Activated naive CD4-positive, alpha-beta T cell treated with anti-CD3 and anti-CD28 coated beads, Interleukin-2, amount 50 U/mL, for 16 hours (primary cell): ENCODE measurements at places on chromosomes 13 and 19.

- DNase-seq, result no peak
These were observed 3.0 kb downstream of the ATP1A3 start for GRCh38 chr19:41991025-41991424.

- DNase-seq, result no peak
These were observed 133.2 kb upstream of the SLITRK5 start for GRCh38 chr13:87537951-87538350.

DNA sequence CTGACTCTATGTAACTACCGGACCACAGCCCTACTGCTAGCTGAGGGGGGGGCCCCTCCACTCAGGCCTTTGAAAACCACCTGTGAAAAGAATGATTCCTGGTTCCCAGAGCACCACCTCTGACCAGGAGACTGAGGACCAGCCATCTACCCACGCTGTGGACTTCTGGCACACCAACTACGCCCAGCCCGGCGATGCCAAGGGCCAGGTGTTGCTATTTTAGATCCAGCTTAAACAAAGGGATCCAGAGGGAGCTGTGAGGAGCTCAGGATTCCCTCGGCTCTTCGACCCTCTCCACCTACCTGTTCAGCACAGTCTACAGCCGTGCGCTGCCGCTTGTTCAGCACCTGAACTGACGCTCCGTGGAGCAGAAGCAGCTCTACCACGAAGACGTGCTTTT lies 23.0 kb downstream of the PDCD5 start:
- DNase-seq, result no peak

- no peak for DNase-seq
These were observed 74.3 kb upstream of the ATP12A start for GRCh38 chr13:24605923-24606372.

DNA sequence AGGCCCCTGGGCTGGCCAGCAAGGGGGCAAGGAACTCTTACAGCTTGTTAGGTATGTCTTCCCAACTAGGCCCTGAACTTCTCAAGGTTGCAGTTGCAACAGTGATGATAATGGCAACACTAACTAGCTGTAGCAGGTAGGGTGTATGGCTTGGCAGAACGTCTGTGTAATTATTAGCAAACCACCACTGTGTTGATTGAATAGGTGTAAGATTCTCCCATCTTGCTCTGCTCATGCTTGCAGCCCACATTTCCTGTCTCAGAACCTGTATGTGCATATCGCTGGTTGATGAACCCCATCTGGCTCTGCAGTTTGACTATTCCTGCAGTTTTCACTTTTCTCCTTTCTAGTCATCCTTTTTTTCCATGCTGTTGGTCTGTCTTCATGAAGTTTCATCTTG lies 178.8 kb downstream of the KATNAL1 start:
- no peak for DNase-seq

DNA sequence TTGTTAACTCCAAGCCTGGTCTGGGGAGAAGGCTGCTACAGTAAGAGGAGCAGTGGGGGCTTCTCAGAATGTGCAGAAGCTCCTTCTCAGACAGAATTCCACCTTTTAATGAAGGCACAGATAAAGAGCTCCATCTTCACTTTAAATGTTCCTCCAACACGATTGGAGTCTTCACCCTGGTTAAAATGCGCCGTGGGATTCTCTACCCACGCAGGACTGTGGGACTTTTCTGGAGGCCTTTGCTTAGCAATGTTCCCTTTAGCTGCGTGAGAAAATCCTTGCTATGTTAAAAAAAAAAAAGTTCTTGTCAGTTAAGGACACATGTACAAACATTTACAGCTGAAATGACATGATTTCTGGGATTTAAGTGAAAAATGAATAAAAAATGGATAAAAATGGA lies 546.3 kb downstream of the MYO16 start:
- DNase-seq, result no peak

DNA sequence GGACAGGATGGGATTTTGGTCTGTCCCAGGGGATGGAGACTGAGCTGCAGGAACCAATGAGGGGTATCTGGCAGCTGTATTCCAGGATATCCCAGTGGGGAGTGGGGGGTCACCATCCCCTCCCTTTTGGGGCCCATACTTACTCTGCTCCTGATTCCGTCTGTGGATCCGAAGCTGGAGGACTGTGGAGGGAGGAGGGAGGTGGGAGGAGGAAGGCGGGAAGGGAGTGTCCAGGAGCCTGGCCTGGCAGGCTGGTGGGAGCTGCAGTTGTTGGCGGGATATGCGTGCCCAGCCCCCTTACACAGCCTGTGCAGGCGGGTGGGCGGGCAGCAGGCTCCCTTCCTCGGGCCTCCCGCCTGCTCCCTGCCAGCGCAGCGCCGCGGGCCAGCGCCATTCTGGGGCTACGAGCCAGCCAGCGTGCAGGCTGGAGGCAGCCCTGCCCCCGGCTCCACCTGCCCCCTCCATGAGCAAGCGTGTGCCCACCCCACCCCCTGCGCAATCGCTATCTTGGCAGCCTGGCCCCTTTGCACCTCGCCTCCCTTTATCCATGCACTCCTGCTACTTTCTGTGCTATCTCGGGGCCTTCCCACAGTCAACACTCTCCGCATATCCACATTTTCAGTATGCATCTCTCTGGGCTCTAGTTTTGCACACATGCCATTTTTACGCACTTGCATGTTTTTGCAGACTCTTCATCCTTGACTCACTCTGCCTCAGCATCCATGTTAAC lies 2.8 kb downstream of the MAMSTR start:
- no peak for DNase-seq

DNA sequence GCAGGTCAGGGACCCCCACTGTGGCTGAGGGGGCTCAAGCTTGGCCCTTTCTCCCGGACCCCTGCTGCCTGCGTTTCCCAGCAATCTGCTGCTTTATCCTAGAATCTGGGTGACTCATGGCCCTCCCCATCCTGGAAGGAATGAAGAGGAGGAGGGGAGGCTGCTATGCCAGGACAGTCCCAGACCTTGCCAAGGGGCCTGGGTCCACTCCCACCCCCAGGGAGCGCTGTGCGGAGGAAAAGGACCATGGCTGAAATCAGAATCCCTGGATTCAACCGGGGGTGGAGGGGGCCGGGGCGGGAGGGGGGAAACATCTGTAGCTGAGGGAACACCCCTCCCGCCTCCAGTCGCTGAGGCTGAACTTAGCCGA lies 20.5 kb downstream of the ZNF114 start:
- no peak for DNase-seq

DNA sequence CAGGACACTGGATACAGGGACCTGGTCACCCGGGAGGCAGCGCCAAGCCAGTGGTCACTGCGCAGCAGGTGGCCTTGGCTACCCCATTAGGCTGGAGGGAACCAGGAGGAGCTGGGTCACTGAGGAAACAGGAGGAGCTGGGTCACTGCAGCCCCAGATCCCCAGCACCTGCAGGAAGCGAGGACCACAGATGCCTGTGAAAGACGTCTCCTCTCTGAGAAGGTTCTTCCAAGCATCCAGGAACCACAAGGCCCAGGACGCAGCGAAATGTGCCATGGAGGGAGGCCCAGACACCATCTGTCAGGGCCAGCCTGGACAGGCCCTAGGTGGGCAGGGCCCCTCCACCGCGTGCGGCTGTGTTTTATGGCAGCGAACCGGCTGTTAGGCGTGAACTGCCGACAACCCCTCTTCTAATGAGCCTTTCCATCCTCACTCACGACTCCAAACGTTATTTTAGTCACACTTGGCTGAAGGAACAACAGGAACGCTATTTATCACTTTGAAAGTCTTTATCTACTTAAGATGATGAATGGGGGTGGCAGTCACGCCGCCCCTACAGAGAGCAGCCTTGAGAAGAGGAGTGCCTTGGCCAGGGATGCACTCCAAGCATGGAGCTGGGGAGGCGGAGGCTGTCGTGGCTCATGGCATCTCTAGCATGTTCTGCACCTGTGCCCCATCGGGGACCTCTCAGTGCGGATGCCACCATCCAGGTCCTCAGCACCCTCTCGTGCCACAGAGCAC lies 53.3 kb downstream of the CEBPG start:
- no peak for DNase-seq

DNA sequence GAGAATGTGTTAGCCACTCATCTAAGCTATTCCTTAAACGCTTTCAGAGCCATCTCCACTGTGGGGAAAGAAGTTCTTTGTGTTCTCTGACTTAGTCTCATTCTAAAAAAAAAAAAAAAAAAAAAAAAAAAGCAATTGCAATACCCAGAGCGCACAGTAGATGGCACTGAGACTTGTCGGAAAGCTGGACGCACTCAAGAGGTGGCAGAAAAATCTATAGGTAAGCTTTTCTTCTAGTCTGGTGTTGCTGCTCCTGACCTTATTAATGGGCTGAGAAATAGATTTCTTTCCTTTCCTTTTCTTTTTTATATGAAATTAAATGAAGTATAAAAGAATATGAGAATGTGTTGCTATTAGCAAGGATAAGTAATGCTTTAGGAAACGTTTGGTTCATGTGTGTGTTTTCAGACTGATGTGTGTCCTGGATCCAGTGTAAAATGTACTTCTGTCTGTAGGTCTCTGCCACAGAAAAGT lies 4.7 kb upstream of the GJB2 start:
- no peak for DNase-seq

DNA sequence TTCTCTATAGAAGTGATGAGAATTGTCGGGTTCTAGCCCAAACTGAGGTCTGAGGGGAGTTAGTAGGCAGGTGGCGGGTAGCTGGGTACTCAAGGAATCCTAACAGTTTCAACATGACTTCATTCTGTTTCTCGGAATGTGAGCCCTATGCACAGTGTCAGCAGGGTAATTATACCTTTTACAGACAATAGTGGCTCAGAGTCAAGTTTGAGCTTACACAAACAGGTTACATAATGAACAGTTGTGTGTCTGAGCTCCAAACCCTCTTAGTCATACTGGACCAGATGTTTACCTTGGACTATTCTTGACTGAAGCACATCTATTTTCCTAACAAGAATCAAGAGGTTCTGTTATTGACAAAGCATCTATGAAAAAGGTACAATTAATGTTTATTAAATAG lies 1066.7 kb upstream of the PCDH20 start:
- no peak for DNase-seq

GRCh38 chr19:35693835-35694599 lies 10.3 kb upstream of the ZBTB32 start:
- DNase-seq, result peak; percentile 89

- no peak for DNase-seq
These were observed 1.7 kb downstream of the COL4A2 start for GRCh38 chr13:110308656-110309359.

DNA sequence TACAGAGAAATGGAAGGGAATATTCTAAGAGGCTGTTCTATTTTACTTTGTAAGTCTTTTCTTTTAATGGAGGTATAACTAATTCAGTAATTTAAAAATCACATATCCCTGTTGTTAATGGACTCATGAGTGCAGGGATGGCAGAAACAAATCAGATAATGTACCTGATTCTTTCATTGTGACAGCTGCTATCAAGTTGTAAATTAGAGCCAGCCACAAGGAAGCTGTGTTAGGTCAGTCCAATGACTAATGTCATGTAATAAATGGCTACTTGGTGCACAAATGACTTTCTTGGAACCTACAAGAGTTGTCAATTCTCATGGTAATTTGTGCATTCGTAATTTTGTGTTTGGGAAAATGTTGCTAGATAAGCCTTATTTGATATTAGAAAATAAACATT lies 446.4 kb downstream of the DCT start:
- no peak for DNase-seq

GRCh38 chr19:2507109-2507508 lies 31.2 kb downstream of the GADD45B start:
- no peak for DNase-seq

DNA sequence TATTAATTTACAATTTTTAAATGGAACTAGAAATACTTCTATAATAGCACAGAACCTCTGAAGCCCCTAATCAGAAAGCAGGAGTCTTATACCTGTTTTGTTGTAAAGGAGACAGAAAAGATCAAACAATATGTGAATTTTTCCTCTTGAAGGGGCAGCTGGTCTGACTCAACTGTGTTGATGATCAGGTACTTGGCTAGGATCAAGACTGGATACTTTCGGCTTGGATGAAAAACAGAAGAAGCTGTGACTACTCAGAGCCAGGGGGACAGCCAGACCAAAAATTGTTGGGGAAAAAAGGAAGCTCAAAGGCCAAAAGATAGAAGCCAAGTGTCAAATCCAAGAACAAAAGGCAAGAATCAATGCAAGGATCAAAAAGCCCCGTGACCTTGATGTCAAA lies 195.6 kb downstream of the KCTD12 start:
- no peak for DNase-seq

DNA sequence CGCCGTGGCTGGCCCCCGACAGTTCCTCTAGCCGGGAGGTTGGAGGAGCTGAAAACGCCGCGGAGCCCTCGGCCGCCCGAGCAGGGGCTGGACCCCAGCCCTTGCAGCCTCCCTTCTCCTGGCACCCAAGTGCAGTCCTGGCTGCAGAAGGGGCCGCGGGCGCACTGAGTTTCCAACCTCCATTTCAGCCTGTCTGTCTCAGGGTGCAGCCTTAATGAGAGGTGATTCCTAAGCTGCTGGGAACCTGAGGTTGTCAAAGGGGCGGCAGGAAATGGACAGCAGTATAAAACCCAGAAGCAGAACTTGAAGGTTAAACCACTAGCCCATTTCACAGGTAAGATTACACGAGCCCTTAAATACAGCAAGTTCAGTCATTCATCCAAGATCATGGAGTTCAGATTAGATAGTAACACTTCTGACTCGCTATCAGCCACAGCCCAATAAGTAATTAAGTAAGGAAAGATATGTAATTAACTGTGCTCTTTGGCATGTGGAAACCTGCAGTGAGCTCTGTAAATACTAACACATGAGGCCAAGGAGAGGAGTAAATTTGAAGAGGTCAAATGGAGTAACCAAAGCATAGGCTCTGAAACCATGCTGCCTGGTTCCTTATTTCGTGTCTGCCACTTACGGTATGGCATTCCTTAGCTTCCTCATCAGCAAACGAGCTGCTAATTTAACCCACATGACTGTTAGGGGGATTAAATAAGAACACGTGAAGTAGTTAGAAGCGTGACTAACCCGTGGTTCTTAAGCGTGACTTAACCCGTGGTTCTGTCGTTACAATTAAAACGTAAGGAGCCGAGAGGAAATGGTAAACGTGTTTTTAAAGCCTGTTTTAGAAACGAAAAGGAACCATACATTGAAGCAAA lies 686 bp downstream of the SETDB2 start:
- peak; percentile 19 for DNase-seq

GRCh38 chr13:37382146-37382545 lies 216.4 kb downstream of the POSTN start:
- no peak for DNase-seq

GRCh38 chr13:31875134-31875533 lies 135.8 kb downstream of the RXFP2 start:
- DNase-seq, result no peak

GRCh38 chr19:16019691-16020448 lies 56.4 kb upstream of the TPM4 start:
- DNase-seq, result no peak

DNA sequence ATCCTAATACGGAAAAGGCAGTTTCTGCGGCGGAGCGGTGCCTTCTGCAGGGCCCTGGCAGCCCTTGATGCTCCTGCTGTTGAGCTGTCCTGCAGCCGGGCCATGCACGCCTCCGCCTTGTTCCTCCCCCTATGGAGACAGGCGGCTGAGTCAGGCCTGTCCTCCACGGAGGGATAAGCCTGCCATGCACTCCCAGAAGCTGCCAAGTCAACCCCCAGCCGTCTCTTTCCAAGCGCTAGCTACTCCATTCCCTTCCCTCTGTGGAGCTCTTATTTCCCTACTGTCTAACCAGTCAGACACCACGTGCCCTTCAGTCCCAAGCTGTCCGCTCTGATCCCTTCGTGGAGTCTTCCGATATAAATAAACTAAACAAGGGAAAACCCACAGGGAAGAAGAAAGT lies 197.0 kb downstream of the COL4A1 start:
- no peak for DNase-seq

GRCh38 chr13:90360785-90361184 lies 986.7 kb upstream of the MIR17HG start:
- no peak for DNase-seq
